Activated CD4-positive, alpha-beta T cell treated with anti-CD3 and anti-CD28 coated beads for 24 hours (primary cell): ENCODE measurements at places on chromosomes 3 and 15.

GRCh38 chr15:92733090-92733933, 77.7 kb upstream of the FAM174B start:
- no peak for DNase-seq

DNA sequence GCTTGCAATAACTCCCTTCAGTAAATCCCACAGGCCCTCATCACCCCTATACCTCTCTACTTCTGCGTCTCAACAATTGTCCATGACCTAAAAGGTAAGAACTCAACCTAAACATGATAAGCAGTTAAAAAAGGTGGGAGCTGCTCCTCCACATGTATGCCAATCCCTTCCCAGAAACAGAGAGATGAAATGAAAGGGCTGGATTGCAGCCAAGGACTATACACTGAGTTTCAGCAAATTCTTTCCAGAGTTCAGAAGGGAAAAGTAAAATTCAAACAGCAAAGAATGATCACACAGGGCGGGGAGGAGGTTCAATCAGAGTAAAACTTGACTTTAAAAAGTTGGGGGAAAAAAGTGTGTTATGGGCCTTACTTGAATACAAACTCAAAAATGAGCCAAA, 27.5 kb downstream of the PLOD2 start:
- DNase-seq, result no peak

DNA sequence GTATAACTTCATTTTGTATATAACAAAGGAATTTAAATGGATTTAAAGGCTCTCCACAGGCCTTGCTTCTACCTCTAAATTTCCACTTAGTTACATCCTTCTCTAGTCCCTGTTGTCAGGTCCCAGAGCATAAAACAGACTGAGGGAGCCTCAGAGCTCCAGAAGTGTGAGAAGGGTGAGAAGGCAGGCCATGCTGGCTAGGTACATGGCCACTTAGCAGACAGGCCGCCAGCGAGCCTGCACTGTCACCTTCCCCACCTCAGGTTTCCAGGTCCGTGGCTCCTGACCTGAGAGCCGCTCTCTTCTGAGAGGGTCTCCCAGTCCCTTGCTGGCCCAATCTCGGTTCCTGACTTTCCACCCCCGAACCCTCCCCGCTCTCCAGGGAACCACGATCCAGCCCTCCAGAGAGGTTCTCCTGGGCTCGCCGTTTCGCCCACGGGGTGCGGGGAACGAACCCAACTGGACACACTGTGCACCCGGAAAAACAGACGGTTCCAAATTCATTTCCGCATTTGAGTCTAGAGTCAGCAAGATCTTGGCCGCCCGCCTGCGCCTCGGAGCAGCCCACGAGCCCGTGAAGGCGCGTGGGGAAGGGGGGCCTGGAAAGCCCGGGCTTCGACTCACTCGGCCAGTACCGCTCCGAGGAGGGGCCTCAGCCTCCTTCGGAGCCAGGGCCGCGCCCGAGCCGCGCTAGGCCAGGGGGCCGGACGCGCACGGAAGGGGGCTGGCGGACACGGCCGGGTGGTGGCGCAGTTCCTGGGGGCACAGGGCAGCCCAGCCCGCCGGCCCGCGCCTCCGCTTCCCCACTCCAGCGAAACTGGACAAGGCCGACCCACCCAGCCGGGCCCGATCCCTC, 16.7 kb upstream of the SOX2 start:
- no peak for DNase-seq

DNA sequence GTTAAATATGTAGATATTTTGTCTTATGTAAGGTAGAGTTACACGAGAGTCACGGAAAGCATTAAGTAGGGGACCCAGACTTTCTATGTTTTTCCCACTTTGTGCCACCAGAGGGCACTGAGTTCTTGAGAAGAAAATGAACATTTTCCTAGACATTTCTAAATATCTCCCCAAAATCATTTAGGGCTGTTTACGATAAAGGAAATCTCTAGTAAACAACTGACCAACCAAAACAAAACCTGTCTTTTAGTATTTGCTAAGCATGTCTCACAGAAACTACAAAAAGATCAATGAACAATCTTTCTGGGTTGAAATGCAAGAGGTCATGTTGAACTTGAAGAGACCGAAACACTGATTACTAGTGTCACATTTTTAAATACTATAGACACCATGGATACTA, 16.1 kb downstream of the POU1F1 start:
- peak; percentile 20 for DNase-seq

DNA sequence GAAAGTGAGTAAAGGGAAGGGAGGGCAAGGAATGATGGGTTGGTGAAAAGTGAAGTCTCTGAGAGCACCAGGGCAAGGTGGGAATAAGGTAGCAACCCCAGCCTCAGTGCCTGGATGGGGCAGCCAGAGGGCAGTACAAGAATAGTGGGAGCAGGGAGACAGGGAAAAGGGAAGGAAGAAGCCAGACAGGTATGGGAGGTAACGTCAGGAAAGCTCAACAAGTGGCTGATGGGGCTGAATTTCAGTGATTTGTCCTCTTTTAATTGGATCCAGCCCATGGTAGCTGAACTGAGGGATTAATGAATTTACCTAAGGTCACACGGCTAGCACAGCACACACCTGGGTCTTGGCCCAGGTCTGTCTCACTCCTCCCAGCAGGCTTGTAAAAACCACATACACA, 12.6 kb downstream of the RORA start:
- no peak for DNase-seq

DNA sequence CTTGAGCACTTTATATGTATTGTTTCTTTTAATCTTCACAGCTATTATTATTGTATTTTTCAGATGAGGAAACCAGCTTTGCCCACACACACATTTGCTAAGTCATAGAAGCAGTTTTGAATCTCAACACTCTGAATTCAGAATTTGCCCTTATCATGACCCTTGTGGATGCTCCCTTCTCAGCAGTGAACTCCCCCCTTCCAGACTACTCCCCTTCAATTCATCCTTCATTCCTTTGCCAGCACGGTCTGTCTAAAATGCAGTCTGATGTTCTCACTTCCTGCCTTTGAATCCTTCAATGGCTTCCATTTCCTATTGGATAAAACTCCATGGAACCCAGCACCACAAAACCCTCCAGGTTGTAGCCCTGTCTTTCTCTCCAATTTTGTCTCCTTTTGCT, 52.5 kb upstream of the TSC22D2 start:
- no peak for DNase-seq

GRCh38 chr3:158403013-158403412, 168.0 kb upstream of the MLF1 start:
- DNase-seq, result no peak

DNA sequence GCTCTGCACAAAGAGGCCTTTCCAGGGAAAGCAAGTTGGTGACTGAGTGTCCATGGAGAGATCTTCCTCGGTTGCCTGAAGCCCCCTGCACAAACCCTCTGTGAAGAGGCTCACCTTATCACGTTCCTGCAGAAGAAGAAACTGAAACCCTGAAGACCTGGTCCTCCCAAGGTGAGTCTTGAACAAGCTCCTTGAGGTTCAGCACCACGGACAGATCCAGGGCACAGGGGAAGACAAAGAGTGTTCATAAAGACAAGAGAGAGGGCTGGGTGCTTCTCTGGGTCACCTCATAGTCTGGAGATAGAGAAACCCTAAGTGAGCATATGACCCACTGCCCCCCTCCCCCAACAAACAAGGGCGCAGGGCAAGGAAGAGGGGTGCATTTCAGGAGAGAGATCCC, 21.7 kb upstream of the TBC1D21 start:
- peak; percentile 7 for DNase-seq

DNA sequence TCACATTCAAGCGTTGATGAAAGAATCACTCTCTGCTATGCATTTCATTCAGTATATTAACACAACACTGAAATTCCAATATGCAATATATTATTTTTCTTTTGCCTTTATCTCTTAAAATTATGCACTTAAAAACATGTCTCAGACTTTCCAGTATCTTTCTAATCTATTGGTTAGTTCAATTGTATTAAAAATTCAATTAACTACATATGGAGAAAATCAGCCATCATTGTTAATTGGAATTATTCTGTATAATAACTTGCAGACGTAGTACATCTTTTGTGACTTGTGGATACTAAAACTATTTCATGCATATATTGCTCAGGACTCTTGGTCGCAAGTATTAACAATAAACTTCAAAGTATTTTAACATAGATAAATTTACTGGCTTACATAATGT, 715.6 kb downstream of the GRM7 start:
- DNase-seq, result no peak

GRCh38 chr3:139476348-139476747, at the start of gene RBP2:
TSS of gene RBP2 (minus strand) at chr3:139476516. CDS start at chr3:139476459, 57 bp downstream.
- DNase-seq, result no peak

GRCh38 chr15:66850078-66850991, 148.3 kb downstream of the SMAD6 start:
- DNase-seq, result no peak

DNA sequence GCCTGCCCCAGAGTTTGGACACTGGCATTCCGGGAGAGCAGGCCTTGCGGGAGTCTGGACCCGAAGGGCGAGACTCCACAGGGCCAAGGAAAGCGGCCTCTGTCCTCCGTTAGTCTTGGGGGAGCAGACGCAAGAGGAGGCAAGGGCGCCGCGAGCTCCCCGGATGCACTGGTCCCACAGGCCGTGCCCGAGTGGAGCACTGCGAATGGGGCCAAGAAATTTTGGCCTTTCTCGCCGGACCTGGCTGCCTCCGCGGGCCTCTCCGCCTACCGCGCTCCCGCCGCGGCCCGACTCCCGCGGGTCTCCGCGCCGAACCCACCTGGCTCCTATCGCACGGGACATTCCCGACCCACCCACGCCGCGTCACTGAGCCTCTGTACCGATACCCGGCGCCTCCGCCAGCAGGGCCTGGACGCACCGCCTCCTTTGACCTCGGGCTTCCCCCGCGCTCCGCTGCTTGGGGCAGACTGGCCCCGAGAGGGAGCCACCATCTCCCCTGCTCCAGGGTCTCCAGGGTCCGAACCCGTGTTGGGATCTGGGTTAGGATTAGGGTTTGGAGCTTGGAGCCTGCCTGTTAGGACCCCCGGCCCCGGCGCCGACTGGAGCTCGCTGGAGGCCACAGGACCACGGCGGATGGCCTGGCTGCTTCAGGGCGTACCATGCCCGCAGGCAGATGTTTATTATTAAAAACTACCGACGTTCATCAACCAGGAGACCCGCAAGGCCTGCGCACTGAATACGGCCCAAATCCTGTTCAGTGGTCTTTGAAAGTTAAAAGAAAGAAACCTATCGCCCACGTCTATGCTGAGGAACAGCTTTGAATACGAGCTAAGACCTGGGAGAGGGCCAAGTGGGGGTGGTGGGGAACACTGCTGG, 11.7 kb downstream of the SHOX2 start:
- no peak for DNase-seq

DNA sequence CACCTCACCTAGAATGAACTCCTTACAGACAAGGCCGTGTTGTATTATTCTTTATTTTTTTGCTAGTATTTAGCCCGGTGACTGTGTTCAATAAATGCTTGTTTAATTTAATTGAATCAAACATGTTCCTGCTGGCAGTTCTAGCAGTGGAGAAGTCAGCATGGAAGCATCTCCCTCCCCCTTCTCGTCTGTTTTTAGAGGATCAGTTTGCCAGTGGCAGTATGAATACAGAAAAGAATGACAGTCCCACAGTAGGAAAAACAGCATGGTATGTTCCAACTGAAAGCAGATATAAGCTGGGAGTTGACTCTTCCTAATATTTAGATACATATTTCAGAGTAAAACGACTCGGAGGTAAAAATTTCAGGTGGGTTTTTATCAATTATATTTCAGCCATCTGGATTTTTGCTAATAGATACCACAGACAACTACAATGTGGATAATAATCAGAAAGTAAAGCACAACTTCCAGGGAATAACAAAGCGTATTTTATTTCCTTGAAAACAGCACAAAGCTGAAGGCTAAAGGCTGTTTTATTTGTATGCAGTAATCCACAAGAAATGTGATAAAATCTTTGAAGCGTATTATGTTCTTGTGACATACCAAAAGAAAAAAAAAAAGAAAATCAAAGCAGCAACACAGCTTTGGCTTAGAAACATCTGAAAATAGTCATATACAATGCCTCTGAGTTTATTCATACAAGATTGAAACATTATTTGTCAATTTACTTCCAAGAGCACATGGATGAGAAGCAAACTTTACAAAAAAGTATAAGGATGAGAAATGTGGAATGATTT, 244.5 kb upstream of the KCNMB2 start:
- DNase-seq, result no peak

DNA sequence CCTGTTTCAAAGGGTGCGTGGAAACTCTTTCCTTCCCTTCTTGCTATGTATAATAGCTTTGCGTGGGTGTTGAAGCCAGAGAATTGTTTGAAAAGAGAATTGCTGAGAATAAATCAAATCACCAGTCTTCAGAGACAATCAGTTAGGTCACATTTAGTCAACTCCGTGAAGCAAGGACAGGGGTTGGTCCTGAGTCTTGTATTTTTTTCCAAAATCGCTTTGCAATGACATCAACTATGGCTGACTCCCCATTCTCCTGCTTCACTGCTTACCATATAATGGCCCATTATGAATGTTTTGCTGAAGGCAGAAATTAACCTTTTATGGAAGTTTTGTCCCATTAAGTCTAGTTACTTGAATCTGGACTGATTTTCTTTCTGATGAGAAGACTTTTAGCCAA, 852.8 kb downstream of the AGBL1 start:
- DNase-seq, result no peak

DNA sequence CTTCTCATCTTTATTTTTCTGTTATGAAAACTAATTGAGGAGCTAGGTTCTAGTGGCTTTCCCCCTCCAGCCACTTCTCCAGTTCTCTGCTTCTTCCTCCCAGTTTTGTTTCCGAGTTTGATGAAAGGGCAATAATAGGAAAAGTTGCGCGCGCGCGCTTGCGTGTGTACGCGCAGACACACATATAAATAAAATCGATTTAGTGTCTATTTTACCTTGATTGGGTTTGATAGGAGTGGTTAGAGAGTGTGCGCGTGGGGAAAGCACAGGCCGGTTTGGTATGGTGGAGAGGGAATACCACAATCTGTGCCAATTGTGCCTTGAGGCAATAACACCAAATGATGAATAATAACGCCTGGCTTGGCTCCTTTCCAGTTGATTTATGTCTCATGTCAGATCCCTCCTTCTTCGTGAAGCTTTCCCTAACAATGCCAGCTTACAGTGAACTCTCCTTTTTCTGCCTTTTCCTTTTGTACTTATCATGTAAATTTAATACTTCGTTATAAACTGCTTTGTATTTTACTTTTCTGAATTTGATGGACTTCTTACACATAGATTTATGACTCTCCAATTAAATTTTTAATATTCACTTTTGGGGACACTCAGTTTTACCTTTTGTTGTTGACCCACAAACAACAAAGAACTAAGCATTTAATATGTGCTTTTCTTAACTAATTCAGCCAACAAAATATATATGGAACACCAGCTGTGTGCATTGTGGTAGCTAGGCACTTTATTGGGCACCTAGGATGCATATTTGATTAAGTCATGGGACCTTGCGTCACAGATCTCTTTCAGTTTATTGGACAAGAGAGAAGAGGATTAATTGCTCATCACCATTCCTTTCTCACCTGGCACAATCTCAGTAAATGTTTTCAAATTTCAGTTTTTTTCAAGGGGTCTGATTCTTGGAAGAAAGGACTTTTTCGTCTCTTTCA, 1.7 kb downstream of the TIPARP start:
- DNase-seq, result peak; percentile 10

GRCh38 chr15:23599053-23599452, 33.6 kb downstream of the MKRN3 start:
- DNase-seq, result no peak
